ENCODE measurements at places on chromosomes 1 and 21.

- DNase-seq, result no peak
Observed at GRCh38 chr1:203158960-203159665, 16.5 kb downstream of the MYBPH start.

DNA sequence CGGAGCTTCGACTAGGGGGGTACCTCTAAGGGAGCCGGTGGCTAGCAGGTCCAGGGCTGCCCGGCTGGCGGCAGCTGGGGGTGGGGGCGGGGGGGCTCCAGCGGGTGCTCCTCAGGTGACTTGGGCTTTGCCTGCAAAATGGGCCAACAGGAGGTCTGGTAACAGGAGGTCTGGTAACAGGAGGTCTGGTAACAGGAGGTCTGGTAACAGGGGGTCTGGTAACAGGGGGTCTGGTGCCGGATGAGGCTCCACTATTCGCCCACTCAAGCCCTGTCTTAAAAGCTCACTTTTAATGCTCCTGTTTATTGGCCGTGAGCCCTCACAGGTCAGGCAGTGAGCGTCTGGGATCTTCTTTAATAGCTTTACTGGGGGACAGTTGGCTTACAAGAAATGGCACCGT lies 40.4 kb upstream of the ACTRT2 start:
- DNase-seq, result no peak

- DNase-seq, result no peak
Observed at GRCh38 chr1:78410643-78411042, 80.1 kb upstream of the PTGFR start.

GRCh38 chr1:14135070-14135469 lies 435.1 kb downstream of the PRDM2 start:
- no peak for DNase-seq

DNA sequence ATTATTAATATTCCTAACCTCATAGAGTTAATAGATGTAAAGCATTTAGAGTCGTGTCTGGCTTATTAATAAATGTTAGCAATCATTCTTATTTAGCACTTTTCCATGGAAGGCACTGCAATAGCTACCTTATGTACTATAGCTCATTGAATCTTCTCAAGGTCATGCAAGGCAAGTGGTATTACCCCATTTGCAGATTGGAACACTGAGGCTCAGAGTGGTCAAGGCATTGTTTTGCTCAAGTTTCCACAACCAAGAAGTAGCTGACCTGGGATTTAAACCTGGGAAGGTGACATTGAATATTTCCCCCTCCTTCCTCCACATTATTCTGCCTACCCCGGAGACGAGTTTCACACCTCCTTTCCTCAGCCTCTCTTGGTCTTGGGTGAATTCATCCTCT lies 37.8 kb upstream of the EYA3 start:
- DNase-seq, result no peak

GRCh38 chr1:179015396-179015795 lies 10.3 kb upstream of the FAM20B start:
- no peak for DNase-seq

GRCh38 chr1:3126756-3127678 lies 58.0 kb downstream of the PRDM16 start:
- no peak for DNase-seq

GRCh38 chr1:147635342-147635741 lies 35.0 kb downstream of the ACP6 start:
- DNase-seq, result no peak

DNA sequence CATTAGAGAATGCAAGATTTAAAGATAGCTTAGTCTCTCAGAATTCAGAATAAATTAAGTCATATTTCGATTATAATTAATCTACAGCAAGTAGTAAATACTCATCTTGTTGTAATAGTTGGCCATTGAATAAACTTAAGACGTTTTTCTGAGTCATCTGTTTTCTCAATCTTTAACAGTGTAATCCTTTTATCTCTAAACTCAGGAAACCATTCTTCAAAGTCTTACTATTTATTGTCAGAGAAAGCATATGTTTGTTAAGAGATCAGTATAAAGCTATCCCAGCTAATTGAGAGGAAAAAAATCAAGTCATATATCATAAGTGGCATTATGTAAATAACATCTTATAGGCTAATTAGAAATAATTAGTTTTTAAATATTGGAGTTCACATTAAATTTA lies 201.2 kb upstream of the ADAMTS5 start:
- no peak for DNase-seq

- DNase-seq, result no peak
Observed at GRCh38 chr21:17527240-17527639, 14.4 kb downstream of the CXADR start.

DNA sequence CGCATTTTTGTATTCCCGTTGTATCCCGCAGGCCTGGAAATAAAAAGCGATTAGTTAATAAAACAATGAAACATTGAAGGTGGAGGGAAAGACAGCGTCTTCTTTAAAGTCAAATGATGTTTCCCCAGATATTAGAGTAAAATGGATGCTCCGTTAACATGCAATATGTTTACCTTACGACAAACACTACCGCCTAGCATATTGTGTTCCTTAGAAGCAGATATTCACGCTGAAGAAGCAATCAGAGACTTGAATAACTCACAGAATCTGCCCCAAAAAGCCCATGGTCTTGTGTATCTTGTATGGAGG lies 583 bp upstream of the B4GALT3 start:
- DNase-seq, result no peak

DNA sequence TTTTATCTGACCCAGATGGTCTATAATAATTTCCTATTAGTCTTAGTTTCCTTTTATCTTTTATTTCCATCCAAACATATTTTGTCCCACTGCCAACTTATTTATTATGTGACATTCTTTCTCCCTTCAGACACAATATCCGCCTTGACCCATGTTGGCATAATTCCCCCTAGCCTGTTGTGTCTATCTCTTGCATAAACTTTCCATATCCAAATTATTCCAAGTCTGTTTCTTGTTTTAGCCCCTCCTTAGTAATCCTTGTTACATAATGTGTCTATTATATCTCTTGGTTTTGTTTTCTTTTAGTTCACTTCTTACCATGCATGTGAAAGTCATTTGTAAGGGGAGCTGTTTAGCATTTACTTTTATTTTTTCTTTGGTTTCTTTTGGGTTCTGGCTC lies 81.6 kb upstream of the CACHD1 start:
- no peak for DNase-seq

GRCh38 chr21:28221984-28222383 lies 770.7 kb downstream of the LTN1 start:
- no peak for DNase-seq

DNA sequence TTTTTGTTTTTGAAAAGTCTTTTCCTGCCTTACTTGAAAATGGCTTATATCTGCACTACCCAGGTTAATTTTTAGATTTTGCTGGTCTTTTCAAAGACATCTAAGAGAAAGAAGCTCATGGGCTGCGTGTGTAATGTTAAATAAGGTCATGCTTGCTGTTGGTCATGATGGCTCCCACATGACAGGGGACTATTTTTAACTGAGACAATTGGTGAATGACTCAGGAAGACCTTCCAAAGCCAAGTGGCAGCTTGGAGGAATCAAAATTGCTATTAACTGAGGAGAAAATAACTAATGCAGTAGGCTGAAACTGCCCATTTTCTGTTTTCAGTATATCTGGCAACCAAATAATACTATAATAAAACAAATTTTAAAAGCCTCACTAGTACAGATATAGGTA lies 117.1 kb upstream of the SPAG17 start:
- peak; percentile 46 for DNase-seq

DNA sequence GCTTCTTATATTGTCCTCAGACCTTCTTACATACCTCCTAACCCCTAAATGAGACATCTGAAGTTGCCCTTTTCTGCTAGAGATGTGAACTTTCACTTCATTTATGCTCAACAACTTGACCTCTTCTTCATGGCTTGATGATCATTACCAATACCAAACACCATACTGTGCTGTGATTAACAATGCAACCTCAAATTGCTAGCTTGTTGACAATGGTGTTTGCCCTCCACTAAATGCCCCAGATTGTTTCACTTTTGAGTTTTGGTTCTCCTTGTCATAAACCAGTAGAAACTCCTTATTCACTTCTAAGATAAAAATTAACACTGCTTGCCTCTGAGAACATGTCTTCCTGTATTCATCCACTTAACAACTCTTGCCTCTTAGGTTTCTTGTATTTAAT lies 5.6 kb downstream of the JAK1 start:
- DNase-seq, result no peak

DNA sequence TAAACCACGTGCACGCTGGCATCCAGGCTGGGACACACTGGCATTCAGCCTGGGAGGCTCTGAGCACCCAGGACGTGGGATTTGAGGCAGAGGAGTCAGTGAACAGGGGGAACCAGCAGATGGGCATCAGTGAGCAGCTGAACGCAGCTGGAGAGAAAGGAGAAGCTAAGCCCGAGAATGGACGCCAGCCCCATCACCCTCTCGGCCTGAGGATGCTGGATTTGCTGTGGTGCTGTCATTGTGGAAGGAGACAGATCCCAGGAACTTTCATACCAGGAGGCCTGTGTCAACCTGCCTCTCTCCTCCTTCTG lies 132.8 kb downstream of the PGBD5 start:
- no peak for DNase-seq

- DNase-seq, result no peak
Observed at GRCh38 chr1:89310976-89311375, 38.3 kb upstream of the GBP5 start.

- no peak for DNase-seq
Observed at GRCh38 chr1:158249646-158250045, 4.6 kb upstream of the CD1A start.

- no peak for DNase-seq
Observed at GRCh38 chr1:3675436-3675835, 23.1 kb downstream of the TP73 start.

DNA sequence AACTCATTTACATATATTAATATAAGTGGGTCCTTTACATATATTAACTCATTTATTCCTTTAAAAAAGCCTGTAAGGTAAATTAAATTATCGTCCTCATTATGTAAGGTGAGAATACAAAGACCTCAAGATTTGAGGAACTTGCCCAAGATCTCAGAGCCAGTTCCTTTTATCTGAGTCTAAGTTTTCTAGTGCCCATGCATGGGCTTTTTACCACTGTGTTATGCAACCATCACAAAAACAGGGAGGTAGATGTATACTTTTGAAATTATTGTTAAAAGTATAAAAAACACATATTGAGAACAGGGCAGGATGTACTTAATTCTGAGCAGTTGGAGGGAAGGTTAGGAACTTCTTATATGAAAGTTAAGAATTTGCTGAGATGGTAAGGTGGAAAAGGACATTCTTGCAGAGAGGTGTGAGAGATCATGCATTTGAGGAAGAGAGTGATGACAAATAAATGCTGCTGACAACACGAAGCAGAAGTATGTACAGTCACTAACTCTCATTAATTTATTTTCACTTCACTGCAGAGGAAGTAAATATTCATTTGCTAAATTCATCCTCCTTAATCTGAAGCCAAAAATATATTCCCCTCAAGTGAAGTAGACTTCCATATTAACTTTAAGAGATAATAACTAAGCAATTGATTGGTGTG lies 28.9 kb upstream of the LYPLAL1 start:
- no peak for DNase-seq

DNA sequence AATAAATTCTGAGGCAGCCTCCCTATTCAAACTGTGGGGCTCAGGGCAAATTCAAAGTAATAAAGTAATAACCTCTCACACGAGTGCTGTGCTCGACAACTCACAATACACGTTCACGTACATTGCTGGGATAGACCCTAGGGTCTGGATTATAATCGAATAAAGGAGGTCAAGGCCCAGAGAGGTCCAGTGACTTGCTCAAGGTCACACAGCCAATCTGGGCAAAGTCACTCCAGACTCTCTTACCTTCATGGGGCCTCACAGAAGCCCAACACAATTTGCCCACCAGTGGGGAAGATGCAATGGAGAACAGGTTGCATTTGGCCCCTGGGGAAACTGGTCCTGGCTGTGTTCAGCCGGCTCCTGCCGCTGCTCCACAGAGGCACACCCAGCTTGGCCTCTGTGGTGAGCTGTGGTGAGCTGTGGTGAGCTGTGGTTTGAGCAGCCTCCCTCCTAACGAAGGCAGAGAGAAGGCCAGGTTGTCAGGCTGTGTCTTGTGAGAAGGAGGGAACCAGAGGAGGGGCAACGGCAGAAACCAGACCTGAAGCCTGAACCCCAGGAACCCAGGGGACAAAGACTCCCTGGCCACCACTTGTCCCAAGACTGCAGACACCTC lies 35.1 kb downstream of the NUAK2 start:
- peak; percentile 24 for DNase-seq

- no peak for DNase-seq
Observed at GRCh38 chr1:84450910-84451309, 28.2 kb upstream of the RPF1 start.

GRCh38 chr1:176719447-176719846 lies 256.5 kb downstream of the PAPPA2 start:
- no peak for DNase-seq

- no peak for DNase-seq
Observed at GRCh38 chr1:40820911-40821693, 37.5 kb downstream of the KCNQ4 start.

GRCh38 chr1:23544444-23545389 lies 13.7 kb upstream of the E2F2 start:
- DNase-seq, result peak; percentile 76

- no peak for DNase-seq
Observed at GRCh38 chr1:8257621-8258020, 60.3 kb upstream of the SLC45A1 start.

DNA sequence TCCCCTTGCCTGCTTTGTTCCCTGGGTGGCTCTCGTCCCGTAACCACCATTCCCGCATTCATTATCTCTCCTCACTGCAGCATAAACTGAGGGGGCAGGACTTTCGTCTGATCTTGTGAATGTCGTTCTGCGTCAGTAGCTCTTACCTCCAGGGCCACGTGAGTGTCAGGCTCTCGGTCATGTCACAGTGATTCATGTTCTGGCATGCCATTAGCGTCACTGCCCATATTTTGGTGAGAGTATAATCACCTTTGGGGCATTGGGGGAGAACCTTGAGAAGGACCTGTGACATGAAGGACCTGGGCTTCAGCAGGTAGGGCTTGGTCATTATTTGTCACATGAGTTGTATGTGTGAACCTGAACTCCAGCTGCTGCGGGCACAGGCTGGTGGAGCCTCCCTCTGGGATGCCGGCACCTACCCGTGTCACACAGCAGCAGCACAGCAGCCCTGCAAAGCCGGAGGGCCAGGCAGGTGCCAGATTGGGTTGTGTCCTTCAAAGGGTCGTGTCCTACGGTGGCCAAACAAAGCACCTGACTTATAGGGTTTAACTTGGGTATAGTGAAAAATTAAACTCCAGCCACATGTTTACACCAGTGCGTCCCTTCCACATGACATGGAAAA lies 68.5 kb downstream of the BACE2 start:
- no peak for DNase-seq
